Fibroblast of lung (primary cell): ENCODE measurements at places on chromosomes 6 and 20.
A peak's percentile ranks its signal among the peaks of the same experiment; 100 is the strongest.

GRCh38 chr6:30752157-30752927 lies 8.0 kb upstream of the IER3 start:
- DNase-seq: peak; percentile 100

DNA sequence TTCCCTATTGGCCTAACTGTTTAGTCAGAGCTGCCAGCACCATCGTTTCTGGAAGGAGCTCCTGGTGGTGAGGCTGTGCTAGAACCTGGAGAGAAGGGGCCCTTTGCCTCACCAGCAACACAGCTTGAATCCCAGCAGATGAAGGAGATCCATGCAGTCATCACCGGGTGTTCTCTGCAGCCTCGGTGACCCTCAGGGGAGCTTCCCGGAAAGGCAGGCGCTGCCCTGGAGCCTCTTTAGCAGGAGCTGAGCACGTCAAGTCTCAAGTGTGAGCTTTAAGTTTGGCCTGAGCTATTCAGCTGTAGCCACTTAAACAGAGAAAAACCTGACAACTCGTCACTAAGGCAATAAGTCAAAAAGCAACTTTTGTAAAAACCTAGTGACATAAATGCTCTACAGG lies 181.2 kb upstream of the FOXQ1 start:
- DNase-seq: no peak

- DNase-seq: peak; percentile 73
Observed at GRCh38 chr20:13017235-13017634, 8.5 kb downstream of the SPTLC3 start.

DNA sequence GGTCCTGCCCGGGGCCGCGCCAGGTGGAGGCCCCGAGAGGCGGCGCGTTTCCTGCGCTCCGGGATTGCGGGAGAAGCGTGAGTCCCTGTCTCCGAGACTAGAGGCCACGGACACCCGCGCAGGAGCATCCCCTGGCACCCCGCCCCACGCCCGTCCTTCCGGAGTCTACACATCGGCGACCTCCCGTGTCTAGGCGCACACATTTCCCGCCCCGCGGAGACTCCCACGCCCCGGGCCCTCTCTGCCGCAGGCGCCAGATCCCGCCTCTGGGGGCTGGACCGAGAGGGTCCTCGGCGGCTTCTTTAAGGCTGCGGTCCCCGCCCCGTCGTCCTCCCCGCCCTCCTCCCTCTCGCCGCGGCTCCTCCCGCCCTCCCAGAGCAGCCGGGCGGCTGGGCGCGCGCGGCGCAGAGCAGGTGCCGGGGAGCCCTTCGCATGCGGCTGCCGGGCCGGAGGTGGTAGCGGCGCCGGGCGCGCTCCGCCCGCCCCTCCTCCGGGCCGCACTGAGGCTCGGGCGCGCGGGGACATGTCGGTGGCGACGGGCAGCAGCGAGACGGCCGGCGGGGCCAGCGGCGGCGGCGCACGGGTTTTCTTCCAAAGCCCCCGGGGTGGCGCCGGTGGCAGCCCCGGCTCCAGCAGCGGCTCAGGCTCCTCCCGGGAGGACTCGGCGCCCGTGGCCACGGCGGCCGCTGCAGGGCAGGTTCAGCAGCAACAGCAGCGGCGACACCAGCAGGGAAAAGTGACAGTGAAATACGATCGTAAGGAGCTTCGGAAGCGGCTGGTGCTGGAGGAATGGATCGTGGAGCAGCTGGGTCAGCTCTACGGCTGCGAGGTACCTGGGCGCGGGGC lies at the start of gene PPP1R14C:
Gene PPP1R14C, plus strand, starts transcription at position 375 of the 846 bp plus-strand sequence. Its CDS starts 149 bp downstream, at position 524.
- no peak for DNase-seq

GRCh38 chr20:54062812-54063280 lies 7.5 kb downstream of the BCAS1 start:
- peak; percentile 45 for DNase-seq

GRCh38 chr6:118665011-118665410 lies 13.6 kb upstream of the CEP85L start:
- DNase-seq: no peak

- peak; percentile 48 for DNase-seq
Observed at GRCh38 chr6:21840428-21840827, 246.9 kb downstream of the SOX4 start.

GRCh38 chr20:10536531-10536930 lies 101.4 kb downstream of the SLX4IP start:
- peak; percentile 80 for DNase-seq
